ENCODE measurements at places on chromosomes 3 and 15.

DNA sequence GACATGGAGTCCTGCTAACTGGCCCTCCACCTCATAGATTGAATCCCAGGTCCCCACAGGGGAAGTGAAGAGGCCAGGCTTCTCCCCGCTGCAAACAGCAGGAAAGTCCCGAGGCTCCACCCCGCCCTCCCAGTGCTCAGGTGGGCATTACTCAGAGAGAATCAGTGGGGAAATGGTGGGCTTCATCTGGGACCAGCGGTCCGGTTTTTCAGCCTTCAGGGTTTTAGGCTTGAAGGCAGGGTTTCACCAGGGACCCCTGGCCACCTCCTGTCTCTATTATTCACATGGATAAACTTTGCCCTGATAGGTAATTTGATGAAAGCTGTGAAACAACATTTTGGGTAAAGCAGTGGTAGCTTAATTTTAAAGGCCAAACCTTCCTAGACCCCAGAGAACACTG is 31.3 kb downstream of the MKRN3 start:
- DNase-seq = no peak

DNA sequence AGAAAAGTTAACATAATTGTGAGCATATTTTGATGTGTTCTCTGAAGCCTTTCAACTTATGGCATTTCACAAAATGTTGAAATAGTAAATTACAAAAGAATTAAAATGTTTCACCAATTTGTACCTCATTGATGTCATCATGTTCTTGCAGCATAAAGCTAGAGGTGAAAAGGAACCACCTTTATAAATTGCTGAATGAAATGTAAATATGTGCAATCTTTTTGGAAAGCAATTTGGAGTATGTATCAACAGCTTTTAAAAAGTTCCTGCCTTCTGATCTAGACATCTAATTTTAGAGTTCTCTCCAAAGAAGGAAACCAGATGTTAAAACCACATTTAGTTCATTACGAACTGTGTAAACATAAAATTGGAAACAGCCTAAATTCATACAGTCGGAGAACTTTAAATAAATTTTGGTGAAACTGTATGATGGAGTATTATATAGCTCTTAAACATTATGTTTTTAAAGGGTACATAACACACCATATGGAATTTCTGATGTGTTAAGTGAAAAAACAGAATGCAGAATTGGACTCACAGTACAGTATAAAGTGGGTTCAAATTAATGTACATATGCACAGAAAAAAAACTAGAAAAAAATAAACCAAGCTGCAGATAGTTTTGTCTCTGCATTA is 311.2 kb upstream of the NAALADL2 start:
- DNase-seq = no peak

- peak; percentile 65 for DNase-seq
Measured at GRCh38 chr3:12948891-12949711, 107.7 kb upstream of the RPL32 start.

DNA sequence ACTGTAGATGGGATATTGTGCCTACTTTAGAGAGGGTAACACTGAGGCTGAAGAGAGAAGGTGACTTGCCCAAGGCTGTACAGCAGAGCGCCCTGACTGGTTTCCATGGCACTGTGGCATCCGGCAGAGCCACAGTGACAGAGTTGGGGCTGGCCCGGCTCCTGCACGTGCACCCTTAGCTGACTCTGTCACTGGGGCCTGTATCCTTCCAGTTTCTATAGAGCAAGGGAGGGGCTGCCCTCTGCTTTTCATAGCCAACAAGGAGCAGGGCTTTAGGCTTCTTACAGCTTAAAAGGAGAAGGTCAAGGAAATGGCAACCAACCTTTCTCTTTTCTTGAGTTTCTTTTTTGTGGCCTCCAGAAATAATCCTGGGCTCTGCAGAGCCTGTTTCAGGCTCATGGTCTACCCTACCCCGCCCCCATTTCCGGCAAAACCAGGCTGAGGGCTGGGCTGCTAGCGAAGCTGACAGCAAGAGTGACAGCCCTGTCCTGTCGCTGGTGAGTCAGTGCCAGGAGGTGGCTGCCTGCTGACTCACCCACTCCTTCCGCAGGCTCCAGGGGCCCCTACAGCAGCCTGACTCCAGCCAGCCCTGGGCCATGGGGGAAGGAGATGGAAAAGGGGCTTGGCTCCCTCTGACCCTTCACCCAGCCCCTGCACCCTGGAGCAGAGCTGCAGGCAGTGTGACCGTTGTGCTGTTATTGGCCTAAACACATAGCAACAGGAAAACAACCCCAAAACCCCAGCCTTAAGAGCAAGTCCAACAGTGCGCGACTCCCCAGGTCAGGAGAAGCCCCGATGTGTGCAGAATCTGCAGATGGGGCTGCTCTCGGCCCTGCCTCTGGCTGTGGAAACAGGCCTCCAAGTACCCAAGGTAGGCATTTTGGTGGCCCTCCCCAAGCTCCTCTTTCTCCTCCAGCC is 29.8 kb downstream of the SLC6A6 start:
- DNase-seq = peak; percentile 96

DNA sequence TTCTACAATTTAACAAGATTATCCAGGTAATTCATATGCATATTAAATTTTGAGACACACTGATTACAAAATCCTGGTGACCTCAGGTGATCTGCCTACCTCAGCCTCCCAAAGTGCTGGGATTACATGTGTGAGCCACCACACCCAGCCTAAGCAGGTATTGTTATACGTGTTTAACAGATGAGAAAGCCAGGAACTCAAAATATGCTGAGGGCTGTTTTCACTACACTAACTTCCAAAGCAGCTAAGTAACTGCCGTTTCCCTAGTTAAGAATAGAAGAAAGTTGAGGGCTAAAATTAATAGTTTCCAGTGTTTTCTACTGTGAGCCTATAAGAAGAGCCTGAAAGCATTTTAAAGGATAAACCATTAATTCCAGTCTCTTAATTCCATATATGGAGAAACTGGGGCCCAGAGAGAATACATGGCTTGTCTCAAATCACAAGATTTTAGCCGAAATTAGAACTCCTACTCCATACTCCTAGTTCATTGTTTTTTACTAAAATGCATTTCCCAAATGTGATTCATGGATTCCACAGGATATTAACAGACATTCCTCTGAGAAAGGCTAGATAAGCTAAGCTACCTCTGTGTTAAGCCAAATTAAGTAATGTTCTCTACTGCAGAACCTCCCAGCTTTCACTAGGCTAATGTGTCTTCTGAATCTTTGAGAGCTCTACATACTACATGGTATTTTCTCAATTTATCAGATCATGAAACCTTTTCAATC is 17.0 kb upstream of the AVEN start:
- DNase-seq = no peak

DNA sequence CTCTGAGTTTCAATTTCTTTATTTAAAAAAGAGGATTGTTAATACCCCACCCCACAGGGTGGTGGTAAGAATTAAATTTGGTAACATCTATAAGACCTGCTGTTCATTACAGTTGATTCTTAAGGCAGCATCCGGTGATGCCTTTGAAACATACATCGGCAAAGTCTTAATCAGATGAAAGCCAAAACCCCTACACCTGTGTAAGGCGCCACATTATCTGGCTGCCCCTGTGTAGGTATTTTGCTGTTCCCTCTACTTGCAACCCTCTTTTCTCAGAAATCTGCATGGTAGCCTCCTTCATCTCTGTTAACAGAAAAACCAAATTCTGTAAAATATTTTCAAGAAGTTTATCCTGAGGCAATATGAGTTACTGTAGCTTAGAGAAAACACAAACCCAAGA is 90.0 kb downstream of the ST6GAL1 start:
- DNase-seq = no peak

GRCh38 chr3:169432708-169433432 is 230.6 kb downstream of the MECOM start:
- DNase-seq = no peak

DNA sequence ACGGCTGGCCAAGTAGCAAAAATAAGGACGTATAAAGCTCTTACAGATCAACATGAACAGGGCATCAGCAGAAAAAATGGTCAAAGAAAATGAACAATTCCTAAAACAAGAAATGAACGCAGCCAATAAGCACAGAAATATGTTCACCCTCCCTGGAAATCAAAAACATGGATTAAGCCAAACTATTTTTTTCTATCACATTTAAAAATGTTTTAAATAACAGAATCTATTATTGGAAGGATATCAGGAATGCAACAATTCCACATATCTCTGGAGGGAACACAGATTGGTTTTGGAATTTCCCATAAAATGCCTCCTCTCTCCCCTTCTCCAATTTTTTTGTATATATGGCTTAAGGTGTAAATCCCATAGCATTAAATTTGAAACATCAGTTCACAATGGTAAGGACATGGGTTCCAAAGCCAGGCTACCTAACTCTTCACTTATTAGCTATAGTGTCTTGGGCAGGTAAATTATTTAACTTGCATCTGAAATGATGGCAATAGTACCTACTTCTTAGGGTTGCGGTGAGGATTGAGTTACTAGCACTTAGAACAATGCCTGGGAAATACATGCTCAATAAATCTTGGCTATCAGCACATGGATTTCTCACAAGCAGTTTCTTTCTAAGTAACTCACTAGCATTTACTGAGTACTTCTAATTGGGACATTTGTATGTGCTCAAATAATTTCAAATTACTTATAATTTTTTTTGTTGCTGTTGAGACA is 10.1 kb downstream of the UACA start:
- DNase-seq = no peak
